ENCODE measurements at places on chromosomes 5 and 9.
A peak's percentile ranks its signal among the peaks of the same experiment; 100 is the strongest.

DNA sequence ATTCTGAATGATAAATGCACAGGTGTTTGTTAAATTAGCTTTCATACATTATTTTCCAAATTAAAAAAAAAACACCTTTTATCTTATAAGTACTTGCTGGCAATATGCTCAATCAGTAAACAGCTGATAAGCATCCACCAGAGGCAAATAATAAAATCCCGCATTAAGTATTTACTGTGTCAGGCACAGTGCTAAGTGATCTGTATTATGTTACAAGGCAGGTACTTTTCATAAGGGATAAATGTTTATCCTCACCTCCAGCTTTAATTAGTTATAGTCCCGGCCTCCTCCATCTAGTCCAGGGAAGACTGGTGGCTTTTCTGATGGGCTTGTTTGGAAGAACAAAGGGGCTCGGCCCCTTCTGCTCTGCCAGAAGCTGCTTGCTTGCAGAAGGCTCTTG lies 40.1 kb downstream of the PFDN1 start:
- DNase-seq = no peak

DNA sequence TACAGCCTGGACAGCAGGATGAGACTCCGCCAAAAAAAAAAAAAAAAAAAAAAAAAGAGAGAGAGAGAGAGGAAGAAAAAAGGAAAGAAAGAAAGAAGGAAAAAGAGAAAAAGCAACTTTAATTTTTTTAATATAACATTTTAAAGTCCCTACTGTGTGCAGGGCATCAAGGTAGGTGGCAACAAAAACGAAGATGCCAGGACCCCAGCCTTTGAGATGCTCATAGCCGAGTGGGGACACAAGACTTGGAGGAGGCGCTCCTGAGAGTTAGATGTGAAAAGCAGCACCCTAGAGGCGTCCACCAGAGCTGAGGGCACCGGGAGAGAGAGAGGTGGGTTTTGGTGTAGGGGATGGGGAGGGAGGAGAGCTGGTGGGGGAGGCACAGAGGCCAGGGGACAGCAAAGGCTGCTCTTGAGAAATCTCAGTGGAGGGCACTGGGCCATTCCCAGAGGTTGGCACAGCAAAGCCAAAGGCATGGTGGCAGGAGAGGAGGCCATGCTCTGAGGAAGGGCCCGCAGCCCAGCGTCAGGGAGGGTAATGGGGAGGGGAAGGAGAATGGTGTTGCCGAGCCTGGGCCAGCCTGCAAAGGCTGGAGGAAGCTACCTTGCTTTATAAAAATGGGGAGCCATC lies 135.6 kb downstream of the C9orf50 start:
- DNase-seq = no peak

- no peak for DNase-seq
Observed at GRCh38 chr5:155871623-155872022, 455.3 kb upstream of the SGCD start.

DNA sequence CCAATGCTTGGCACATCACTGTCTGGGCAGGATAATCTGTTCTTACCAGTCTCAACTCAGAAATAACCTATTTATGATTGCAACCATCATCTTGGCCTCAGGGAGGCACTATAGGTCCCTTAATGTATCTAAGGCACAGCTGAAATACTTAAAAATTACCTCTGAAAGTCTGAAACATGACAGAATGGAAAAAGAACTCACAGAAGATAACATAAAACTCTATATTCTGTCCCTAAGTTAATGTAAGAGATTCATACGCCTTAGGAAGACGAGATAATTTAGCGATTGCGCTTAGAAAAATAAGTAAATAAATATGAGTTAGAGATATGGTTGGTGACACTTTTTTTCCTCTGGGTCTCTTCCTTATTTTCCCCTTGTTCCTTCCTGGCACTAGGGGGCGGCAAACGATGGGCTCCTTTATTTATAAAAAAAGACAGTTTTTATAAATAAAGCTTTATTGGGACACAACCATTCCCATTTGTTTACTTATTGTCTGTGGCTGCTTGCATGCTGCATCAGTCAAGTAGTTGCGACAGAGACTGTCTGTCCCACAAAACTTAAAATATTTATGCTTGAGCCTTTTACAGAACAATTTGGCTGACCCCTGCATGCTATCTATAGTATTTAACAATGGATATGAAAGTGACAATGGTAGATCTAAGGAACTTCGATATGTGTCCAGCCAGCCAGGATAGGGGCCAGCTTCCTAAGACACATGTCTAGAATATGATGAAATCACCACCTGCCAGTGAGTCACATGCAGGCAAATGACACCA lies 79.6 kb downstream of the PDE4D start:
- no peak for DNase-seq

- peak; percentile 19 for DNase-seq
Observed at GRCh38 chr5:68932830-68933434, 160.9 kb upstream of the SLC30A5 start.

DNA sequence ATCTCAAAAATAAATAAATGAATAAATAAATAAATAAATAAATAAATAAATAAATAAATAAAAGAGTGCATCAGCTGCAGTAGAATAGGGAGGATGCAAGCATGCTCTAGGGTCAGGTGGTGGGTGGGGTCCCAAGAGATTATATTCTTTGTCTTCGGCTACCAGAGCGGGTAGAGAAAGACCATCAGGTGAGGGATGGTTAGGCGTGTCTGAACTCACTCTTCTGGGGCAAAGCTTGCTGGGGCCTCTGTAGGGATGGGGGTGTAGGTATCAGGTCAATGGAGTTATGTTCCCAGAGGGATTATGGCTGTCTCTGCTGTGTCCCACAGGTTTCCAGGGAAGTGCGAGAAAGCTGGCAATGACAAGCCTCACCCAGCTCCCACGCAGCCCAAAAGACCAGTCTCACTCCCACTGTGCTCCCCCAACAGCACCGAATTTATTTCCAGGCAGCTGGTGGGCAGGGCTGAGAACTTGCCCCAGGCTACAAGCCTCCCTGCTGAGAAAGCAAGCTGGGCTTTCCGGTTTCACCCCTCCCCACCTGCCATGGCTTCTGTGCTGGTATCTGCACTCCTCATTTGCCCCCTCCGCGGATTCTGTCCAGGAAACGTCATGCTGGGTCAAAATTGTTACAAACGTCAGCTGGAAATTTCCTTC lies 180.8 kb downstream of the LURAP1L start:
- DNase-seq = no peak

- DNase-seq = no peak
Observed at GRCh38 chr5:167985373-167985772, 306.1 kb upstream of the WWC1 start.

DNA sequence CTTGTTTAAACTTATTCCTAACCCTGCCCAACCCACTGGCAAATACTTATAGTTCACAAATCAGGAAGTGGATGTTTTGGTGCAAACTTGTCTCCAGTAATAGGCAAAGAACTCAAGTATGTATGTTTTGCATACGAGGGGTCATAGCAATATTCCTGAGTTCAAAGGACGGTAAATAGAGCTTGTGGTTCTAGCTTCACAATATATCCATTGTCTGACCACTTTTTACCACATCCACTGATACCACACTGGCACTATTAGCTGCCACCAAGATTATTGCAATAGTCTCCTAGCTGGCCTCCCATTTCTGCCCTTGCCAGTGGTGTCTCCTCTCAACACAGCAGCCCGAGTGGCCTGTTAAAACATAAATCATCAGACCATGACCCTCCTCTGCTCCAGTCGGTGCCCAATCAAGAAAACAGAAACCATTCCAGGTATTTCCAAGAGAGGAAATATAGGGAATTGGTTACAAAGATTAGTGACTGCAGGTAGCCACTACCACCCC lies 17.0 kb downstream of the GRXCR2 start:
- no peak for DNase-seq

GRCh38 chr5:419970-420369 lies 23.0 kb upstream of the EXOC3 start:
- no peak for DNase-seq

GRCh38 chr9:90803860-90804593 lies 2.4 kb downstream of the SYK start:
- DNase-seq = no peak

- DNase-seq = peak; percentile 20
Observed at GRCh38 chr5:141512911-141513626, 24.2 kb downstream of the PCDHGC5 start.

DNA sequence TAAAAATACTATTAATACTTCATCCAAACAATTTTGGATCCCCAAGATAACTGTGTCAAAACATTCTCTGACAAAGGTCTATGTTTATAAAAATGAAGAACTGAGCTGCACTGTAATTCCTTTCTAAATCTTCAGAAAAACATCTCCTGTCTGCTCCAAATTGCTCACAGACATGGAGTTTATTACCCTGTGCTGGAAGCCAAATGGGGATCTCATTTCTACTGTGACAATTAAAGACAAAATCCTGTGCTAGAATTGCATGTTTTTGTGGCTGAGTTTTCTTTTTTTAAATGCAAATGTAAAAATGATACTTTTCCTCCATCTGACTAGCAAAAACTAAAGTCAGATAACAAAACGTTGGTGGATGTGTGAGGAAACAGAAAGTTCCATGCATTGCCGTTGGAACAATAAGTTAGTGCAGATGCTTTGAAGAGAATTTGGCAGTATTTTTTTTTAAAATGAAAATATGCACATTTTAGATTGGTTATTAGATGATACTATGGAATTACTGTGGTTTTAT lies 93.5 kb downstream of the GNA14 start:
- DNase-seq = no peak

GRCh38 chr9:109639674-109640579 lies 140.1 kb upstream of the PALM2AKAP2 start:
- no peak for DNase-seq

GRCh38 chr9:97689401-97690180 lies 7.5 kb downstream of the XPA start:
- DNase-seq = no peak

- DNase-seq = no peak
Observed at GRCh38 chr9:35814106-35814840, 569 bp downstream of the HINT2 start.

- DNase-seq = no peak
Observed at GRCh38 chr5:91135475-91136248, 247.5 kb downstream of the ARRDC3 start.

DNA sequence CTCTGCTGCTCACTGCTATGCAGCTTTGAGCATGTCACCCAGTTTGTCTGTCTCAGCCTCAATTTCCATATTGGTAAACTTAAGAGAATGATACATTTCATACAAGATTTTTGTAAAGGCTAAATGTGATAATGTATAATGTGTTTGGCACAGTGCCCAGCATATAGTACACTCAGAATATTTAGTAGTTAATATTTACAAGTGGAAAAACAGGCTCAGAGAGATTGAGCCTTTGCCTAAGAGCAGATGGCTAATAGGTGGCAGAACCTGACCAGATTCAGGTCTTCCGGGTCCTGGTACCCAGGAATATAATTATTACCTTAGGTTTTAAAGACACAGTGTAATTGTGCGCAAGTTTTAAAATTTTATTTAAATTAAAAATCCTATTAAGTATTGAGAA lies 46.8 kb upstream of the KIAA1958 start:
- DNase-seq = no peak

GRCh38 chr9:13163287-13163686 lies 116.2 kb downstream of the MPDZ start:
- no peak for DNase-seq

GRCh38 chr5:111472579-111472978 lies 39.8 kb downstream of the STARD4 start:
- no peak for DNase-seq

GRCh38 chr9:115099901-115100300 lies 18.1 kb downstream of the TNC start:
- no peak for DNase-seq

DNA sequence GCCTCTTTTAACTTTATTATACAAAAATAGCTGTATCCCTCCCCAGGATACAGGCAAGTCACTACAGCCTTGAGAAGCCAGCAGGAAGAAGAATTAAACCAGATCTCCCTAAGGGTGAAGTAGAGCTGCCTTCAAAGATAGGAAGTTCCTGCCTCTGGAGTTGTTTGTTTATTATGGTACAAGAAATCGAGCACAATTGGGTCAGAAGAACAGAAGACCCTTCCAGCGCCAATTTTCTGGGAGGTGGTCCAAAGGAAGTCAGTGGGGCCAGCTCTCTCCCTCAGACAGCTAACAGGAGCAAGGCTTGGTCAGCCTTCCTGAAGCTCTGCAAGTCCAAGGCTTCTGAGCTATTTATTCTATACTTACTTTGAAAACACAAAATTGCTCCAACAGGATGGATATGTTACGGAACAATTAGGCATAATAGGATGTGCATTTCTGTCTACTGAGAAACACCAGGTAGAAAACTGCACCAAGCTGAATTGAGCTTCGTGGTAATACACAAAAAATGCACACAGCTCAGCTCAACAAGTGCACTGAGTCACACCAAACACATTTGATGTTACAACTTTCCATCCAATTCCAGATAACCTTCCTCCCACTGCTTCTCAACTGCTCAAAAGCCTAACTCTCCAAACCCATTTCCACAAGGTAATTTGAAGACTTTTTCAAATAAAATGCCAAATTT lies 16.0 kb downstream of the SERINC5 start:
- DNase-seq = no peak

GRCh38 chr5:55177078-55177477 lies 4.1 kb upstream of the CDC20B start:
- DNase-seq = no peak

DNA sequence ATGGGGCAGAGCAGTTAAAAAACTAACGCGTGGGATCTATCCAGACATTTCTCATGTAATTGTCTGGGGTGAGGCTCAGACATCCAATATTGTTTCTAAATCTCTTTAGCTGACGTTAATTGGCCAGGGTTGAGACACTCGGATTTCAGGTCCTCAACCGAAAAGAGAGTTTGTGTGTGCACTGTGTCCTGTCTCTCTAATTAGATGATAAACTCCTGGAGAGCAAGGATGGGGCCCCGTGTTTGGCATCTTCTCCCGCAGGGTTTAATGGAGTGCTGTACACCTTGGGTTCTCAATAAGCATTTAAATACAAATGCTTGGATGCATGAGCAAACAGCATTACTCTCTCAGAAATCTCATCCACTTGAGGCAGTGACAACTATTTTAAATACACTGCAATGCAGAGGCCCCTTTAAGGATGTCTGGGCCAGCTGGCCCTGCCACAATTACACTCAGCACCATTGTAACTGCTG lies 139.6 kb downstream of the MTX3 start:
- DNase-seq = no peak

GRCh38 chr9:686321-686813 lies 155.1 kb upstream of the DMRT1 start:
- no peak for DNase-seq

GRCh38 chr5:126866851-126867636 lies 90.1 kb downstream of the LMNB1 start:
- DNase-seq = no peak

GRCh38 chr5:72530196-72530595 lies 23.0 kb upstream of the ZNF366 start:
- DNase-seq = no peak

DNA sequence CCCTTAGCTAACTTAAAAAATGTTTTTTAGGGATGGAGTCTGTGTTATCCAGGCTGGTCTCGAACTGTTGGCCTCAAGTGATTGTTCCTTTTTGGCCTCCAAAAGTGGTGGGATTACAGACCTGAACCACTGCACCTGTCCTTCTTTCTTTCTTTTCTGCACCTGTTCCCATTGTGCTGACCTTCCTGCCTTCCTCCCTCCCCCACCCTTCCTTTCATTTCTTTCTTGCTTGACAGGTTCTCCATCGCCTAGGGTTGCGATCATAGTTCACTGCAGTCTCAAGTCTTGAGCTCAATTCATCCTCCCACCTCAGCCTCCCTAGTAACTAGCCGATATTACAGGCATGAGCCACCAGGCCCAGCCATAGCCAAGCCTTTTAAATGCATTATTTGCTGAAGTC lies 20.6 kb downstream of the JMY start:
- no peak for DNase-seq

GRCh38 chr5:37207802-37208201 lies 41.4 kb downstream of the CPLANE1 start:
- no peak for DNase-seq

Measured in NCI-H187 (cell line).